HCEC 1CT (cell line): ENCODE measurements at places on chromosomes 7 and 10.
A peak's percentile ranks its signal among the peaks of the same experiment; 100 is the strongest.

DNA sequence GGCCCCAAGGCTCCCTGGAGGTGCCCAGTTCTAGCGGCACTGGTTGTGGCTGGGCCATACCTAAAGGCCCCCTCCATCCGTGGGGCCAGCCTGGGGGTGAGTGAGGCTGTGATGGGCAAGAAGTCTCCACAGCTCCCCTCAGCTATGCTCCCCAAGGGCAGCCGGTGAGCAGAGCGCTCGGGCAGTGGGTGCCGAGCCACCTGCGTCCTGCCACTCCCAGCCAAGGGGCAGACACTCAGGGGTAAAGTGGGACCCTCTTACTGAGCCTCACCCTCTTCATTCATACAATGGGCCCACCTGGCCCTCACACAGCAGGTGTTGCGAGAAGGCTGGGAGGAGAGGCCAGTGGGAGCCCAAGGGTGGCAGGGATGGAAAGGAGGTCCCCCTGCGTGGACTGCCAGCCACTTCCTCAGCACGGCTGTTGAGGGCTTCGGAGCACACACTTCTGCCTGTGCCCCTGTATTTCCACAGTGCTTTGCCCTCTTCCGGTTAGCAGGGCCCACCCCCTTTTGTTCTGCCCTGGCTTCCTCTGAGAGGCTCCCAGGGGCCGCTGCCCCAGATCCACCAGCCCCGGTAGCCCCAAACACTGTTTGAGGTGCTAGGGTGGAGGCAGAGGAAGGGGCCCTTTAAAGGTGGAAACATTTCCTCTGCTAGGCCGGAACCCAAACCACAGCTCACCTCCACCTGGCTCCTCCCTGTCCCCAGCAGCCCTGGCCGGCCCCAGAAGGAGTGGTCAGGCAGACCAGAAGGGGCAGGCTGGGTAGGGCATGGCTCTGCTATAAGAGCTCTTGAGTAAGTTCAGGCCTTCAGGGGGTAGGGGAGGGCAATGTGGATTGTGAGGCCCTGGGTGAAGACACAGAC is 16.4 kb upstream of the C10orf105 start:
- DNase-seq = no peak

GRCh38 chr7:4760952-4761351 is 14.5 kb upstream of the AP5Z1 start:
- DNase-seq = no peak

DNA sequence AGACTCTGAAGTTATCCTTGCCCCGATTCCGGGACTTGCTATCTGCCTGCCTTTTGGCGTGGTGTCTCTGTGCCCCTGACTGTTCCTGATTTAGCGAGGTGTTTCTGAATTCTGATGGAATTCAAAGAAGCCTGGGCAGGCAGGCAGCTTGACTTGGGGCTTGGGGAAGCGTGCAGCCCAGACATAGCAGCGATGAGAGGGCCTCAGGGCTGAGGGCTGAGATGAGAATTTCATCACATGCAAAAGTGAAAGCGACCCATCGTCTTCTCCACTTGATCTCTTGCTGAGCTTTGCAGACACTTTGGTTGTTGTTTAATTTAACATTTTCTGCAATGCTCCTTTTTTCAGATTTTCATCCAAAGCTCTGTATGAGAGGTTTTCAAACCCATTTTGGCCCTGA is 57.8 kb downstream of the TCF7L2 start:
- no peak for DNase-seq

DNA sequence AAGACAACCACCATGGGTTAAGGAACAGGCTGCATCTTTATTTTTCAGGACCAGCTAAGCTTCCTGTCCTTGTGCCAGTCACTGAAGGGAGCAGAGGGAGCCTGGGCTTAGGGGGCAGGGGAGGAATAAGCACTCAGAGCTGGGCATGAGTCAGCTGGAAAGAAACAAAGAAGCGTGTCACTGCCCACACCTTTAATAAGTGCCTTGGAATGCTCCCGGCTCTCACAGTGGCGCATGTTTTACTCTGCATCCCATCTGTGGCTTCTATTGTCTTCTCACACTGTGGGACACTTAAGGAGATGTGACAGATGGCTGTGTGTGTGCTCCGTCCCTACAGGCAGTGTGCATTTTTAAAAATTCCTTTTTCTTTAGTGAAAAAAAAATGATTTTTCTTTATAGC is 71.7 kb downstream of the MTURN start:
- no peak for DNase-seq

DNA sequence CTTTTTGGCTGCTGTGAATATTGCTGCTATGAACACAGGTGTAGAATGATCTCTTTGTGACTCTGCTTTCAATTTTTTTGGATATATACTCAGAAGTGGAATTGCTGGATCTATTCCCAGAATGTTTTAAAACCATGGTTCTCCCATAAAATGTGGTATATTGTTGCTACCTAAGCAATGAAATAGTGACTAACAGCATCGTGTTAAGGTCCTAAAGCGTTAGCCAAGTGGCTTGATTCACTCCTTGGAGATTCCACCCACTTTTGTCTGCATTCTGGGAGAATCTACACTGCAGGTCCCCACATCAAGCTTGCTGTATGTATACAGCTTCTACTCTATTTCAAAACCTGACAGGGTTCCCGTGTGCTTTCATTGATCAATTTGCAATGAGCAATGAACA is 105.6 kb downstream of the CDK6 start:
- DNase-seq = peak; percentile 46

DNA sequence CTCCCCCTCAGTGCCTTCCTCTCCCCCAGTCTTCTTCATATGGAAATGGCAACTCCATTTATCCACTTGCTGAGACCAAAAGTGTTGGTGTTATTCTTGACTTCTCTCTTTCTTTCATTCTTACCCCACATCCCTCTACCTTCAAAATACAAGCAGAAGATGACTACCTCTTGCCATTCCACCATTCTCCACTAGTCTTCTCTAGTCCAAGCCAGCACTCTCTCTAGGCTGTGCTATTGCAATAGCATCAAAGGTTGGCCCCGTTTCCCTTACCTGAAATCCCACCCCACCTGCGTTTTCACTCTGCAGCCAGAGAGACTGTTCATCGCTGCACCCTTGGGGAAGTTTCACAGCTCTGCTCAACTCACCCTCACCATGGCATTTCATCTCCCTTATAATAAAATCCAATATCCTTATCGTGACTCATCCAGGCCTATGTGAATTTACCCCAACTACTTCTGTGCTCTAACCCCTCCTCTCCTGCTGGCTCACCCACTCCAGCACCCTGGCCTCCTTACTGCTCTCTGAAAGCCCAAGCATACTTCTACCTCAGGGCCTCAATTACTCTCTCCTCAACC is 109.1 kb downstream of the LSM5 start:
- DNase-seq = no peak

DNA sequence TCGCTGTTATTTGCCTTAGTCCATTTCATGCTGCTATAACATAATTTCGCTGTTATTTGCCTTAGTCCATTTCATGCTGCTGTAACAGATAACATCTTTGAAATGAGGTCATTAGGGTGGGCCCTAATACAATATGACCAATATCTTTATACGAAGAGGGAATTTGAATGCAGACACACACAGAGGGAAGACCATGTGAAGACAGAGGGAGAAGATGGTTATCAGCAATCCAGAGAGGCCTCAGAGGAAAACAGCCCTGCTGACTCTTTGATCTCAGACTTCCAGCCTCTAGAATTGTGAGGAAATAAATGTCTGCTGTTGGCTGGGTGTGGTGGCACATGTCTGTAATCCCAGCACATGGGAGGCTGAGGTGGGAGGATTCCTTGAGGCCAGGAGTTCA is 404.9 kb downstream of the TYW1 start:
- no peak for DNase-seq
